ENCODE measurements at places on chromosomes 4 and X.

GRCh38 chr4:39716356-39716755 is 18.4 kb downstream of the UBE2K start:
- no peak for DNase-seq

DNA sequence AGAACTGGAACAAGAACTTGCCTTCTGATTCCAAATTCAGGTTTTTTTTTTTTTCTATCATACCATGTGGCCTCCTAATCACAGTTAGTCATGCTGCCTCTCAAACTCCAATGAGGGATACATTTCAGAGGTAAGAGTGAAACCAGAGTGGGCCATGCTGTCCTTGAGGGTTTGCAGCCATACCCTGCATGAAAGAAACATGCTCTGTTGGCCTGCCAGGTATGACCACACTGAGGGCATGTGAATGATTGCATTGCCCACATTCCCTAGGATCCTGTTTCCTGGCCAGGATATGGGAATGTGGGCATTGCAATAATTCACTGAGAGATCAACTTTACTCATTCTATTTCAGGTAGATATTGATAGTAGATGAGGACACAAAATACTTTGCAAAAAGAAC is 56.4 kb upstream of the DDIT4L start:
- DNase-seq = no peak

DNA sequence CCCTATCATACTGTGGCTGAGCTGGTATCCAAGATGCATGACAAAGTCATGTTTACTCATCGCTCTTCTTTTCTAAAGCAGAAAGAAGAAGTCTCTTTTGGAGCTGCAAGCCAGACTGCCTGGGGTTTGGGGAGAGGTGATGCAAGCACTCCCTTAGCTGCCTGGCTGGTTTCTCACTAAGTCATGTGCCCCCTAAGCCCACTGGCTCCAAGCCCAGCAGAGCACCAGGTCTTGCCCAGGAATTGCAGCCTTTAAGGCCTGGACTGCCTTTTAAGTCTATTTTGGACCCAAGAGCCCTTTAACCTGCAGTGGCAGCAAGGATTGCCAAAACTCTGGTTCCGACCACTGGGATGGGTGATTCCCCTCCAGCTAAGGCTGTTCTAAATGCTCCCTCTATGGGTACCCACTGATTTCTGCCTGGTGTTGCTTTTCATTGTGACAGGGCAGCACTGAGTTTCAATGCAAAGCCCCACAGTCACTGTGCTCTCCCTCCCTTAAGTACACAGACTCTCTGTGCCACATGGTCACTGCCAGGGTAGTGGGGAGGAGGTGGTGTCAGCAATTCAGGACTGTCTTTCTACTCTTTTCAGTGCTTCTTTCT is 548.6 kb downstream of the TLL1 start:
- peak; percentile 28 for DNase-seq

DNA sequence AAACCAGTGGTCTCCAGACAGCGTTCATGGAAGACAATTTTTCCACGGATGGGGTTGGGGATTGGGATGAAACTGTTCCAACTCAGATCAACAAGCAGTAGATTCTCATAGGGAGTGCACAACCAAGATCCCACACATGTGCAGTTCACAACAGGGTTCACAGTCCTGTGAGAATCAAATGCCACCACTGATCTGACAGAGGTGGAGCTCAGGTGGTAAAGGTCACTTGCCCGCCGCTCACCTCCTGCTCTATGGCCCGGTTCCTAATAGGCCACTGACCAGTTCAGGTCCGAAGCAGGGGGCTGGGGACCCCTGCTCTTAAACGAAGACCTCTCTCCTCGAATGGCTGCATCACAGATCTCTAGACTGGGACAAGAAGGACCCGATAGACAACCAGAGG is 4.4 kb downstream of the APBB2 start:
- no peak for DNase-seq

GRCh38 chr4:2893772-2894171 is 50.1 kb downstream of the ADD1 start:
- no peak for DNase-seq

- DNase-seq = peak; percentile 64
Observed at GRCh38 chrX:37627602-37628001, 56.1 kb downstream of the LANCL3 start.

Measured in PC-3 (cell line).